ENCODE measurements at places on chromosomes 2 and 18. TPM values are rescaled to one million over a fixed set of nuclear protein-coding genes. Genes with fewer than 3 reads are reported as not detected.

- DNase-seq, result no peak
Observed at GRCh38 chr18:13616041-13616440, 110.3 kb downstream of the FAM210A start.

GRCh38 chr2:121608967-121609366 is 40.3 kb downstream of the CLASP1 start:
- no peak for DNase-seq

FSHR gene
- total RNA-seq, result not detected

- no peak for DNase-seq
Observed at GRCh38 chr18:33375829-33376228, 64.7 kb downstream of the CCDC178 start.

DNA sequence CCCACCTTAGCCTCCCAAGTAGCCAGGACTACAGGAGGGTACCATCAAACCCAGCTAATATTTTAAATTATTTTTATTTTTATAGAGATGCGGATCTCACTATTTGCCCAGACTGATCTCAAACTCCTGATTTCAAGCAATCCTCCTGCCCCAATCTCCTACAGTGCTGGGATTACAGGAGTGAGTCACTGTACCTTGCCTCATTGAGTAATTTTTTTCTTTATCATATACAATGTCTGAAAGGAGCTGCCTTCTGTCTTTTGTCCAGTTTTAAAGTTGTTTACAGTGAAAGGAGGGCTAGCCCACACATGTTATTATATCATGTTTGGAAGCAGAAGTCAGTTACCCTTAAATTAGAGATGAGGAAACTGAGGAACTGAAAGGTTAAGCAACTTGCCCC is 32.5 kb downstream of the PRKRA start:
- DNase-seq, result no peak

GRCh38 chr2:23390152-23390551 is 5.2 kb downstream of the KLHL29 start:
- DNase-seq, result peak; percentile 12

DNA sequence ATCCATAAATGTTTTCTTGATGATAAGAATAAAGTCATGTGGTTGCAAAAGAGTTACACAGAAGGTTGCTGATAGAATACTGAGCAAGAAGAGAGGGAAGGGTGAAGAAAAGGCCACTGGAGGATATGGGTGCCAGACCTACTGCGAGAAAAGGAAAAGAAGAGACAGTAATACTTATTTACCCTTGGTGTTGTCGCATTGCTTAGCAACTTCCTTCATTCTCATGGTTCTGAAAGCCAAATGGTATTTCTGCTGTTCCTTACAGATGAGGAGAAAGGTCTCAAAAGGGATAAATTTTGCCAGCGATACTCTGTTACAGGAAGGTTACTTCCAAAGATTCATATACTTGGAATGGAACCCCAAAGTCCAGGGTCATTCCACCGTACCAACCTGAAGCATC is 62.5 kb downstream of the LHCGR start:
- peak; percentile 34 for DNase-seq

DNA sequence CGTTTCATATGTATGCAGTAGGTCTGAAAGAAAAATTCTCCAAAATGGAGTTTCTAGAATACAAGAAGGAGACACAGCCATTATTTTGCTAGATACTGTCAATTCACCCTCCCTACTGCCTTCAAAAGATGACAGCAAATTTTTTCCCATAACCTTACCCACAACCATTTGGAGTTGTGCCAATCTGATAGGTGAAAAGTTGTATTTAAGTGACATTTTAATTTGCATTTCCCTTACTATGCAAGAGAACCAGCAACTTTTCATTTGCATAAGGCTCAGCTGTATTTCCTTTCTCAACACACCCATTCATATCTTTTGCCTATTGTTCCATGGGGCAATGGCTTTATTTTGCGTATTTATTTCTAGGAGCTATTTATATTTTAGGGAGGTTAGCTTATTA is 31.4 kb upstream of the IL18RAP start:
- DNase-seq, result no peak

DNA sequence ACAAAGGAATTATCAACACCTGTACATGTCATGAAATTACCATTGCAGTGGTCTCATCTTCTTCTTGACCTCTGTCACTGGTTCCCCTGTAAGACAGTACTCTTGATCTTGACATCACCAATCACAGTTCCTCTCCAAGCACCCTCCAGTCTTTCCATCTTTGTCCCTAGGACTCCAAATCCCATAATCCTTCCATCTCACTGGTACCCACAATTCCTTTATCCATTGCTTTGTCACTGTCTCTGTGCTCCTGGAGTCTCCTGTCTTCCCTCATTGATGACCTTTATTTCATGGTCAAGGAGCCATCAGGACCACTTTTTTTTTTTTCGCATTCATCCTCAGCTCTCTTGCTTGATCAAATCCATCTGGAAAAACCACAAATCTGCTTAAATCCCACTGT is 56.7 kb downstream of the COL4A3 start:
- no peak for DNase-seq

RAX gene
- total RNA-seq, result not detected

GRCh38 chr2:10446631-10447030 is 1.5 kb downstream of the ODC1 start:
- no peak for DNase-seq

Measured in M059J (cell line).